ENCODE measurements at places on chromosomes 2 and 18.

DNA sequence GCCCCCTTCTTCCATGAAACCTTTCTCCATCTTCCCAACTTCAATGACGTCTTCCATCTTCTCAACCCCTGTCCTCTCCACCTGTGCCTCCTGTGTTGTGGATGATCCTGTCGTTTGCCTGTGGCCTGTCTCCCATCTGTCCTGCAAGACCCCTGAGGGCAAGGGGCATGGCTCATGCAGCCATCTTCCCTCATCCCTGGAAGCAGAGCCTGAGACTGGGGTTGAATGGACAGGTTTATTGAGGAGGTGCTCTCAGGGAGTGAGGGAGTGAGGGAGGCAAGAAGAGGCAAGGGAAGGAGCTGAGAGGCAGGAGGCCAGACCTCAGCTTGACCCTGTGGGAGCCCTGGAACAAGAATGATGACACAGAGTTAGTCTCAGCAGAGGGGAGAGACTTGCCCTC is 7.3 kb downstream of the SPATA3 start:
- DNase-seq, result no peak

- DNase-seq, result no peak
These were observed 19.5 kb downstream of the RBKS start for GRCh38 chr2:27870724-27871123.

DNA sequence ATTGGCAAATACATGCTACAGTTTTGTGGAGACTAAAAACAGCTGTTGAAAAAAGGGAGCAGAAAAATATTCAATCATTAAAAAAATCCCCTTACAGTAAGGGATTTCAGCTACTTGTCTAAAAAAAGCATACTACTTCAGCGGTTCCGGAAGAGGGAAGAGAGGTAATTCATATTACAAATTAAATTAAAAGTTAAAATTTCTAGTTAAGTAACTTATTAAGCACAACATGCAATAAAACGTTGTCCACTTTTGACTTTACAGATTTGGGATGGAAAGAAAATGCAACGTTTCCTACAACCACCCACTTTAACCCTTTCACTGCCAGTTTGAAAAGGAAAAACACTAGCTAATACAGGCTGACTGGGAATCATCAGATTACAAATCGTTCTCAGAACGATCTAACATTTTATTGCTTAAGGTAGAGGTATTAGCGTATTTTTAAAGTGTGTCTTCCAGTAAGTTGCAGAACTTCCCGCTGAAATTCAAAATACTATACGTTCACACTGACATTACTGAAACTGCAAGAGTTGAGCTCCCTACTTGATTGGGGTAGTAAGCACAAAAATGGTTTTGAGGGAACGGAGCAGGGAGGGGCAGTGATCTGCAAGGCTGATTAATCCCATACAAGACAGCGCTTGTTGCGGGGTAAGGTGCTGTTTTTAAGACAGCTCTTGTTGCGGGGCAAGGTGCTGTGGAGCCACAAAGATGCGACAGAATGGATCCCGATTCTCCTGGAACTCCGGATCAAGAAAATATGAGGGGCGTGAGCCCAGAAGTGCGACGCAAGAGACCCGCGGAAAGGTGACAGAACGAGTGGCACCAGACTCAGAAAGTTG is 743 bp downstream of the HADHA start:
- no peak for DNase-seq

DNA sequence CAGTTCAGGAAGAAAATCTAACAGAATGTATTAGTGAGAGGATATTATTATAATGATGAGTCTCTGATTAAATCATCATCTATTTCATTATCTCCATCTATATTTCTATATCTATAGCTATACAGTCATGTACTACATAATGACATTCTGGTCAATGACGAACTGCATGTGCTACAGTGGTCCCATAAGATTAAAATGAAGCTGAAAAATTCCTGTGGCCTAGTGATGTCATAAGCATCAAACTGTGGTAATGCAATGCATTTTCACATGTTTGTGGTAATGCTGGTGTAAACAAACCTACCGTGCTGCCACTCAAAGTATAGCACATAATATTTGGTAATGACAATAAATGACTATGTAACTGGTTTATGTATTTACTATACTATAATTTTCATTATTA is 1127.9 kb upstream of the CHAC2 start:
- no peak for DNase-seq

DNA sequence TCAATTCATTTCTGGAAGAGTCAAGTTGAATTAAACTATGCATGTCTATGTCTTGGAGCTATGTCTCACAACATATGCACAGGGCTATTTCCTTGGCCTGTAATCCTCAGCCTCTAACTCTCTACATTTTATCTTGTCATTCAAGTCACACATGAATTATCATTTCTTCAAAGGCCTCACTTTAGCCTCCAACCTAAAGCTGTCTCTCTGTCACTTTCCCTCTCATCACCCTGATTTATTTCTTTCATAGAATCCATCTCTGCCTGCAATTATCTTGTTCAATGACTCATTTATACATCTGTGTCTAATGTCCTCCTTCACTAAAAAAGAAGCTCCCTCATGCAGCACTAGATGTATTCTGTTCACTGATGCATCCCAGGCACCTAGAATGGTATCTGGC is 614.2 kb upstream of the REG3G start:
- DNase-seq, result no peak
